ENCODE measurements at places on chromosomes 1 and 21.

DNA sequence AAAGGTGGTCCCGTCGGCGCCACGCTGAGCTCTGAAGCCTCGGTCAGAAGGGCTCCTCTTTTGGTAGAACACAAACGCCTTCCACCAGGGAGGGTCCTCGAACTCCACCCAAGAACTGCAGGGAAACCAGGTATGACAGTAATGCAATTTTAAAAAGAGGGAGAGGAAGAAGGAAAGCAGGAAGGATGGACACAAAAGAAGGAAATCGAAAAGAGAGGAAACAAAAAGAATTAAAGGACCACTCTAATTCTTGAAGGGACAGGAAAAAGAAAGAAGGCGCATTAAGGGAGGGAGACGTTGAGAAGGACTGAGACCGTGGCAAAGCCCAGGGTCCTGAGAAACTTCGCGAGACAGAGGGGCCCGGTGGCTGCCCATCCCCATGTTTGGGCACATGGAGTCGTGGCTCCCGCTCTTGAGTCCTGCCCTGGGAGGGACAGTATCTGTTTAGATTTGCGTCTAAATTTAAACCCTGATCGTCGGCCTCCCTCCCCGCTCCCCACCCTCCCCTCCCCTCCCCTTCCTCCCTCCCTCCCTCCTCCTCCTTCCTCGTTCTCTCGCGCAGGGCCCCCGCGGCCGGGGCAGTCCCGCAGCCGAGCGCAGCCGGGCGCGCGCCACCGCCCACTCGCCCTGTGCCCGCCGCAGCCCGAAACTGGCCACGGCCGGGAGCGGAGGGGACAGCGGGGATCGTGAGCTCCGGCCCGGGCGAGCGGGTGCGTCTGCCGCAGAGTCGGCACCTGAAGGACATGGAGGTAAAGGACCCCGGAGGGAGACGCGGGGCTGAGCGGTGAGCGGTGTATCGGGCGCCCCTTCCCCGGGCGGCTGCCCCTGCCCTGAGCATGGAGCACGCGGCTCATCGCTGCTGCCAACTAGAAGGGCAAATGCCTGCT, at the start of gene RCSD1:
RCSD1 (plus strand) TSS at position 552 of the 887 bp plus-strand sequence; CDS start at position 744, 192 bp downstream.
- DNase-seq: no peak

GRCh38 chr1:79460773-79461436, 454.4 kb upstream of the ADGRL4 start:
- no peak for DNase-seq

- peak; percentile 31 for DNase-seq
Measured at GRCh38 chr1:84940481-84940880, 47.5 kb upstream of the LPAR3 start.

DNA sequence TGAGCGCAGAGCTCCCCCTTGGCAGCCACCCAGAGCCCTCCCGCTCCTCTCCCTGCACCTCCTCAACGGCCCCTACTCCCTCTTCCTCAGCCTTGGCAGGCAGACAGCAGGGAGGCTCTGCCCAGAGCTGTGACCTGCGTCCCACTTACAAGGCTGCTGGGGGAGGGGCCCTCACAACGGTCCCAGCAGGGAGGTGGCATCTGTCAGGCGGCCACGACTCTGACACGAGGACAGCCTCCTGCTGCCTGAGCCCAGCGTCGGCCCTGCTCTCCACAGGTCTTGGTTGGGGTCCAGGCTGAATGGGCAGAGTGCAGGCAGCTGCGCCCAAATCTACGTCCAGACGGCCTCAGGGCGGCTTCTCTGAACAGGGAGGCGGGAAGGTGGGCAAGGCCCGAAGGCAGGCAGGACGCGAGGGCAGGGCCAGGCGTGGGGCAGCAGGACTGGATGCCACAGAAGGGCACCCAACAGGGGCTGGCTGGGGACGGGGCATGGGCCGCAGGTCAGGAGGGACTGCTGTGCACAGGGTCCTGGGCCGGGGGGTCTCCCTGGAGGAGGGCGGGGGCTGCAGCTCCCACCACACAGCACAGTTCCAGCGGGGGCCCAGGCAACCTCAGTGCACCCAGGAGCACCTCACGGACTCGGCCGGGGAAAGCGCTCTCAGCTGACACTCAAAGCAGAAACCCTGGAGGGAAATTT, 7.5 kb downstream of the SLC19A1 start:
- no peak for DNase-seq

DNA sequence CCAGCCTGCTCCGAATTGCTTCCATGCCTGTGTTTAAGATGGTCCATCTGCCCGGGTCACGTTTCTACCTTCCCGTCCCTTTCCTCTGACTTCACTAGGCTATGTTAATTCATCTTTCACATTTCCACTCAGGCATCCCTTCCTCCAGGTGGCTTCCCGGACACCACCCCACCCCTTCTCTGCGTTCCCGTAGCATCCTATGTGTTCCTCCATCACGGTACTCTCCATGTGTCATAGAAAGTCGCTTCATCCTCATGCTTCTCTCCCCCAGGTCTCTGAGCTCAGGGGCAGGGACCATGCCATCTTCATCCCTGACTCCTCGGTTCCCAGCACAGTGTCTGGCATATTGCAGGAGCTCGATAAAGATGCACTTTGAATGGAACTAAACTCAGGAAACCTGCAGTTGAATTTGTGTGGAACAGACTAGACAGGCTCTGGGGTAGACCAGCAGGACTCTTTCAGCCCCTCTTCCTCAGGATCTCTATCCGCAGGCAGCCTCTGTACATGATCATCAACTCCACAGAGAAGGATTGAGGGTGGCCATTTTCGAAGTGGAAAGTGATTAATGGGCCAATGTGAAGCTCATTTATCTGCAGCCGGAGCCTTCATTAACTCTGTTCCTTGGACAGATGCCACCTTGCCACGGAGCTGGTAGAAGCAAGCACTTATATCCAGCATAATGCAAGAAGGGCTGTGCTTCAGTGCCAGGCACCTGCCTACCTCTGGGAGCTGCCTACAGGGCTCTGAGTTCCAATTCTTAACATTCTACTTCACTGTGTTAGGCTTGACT, 9.1 kb downstream of the C1orf226 start:
- no peak for DNase-seq

DNA sequence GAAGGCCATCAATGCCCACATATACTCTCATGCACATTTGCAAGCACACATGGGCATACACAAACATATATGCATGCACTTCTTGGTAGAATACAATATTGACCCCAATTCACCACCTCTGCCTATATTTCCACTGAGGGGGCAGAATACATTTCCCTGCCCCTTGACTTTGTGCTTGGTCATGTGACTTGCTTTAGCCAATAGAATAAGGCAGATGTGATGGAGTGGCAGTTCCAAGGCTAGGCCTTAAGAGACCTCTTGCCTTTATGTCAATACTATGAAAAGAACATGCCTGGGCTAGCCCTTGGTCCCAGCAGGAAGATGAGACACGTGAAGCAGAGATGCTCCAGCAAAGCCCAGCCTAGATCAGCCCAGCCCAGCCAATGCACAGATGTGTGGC, 66.0 kb upstream of the GRIK3 start:
- DNase-seq: no peak

DNA sequence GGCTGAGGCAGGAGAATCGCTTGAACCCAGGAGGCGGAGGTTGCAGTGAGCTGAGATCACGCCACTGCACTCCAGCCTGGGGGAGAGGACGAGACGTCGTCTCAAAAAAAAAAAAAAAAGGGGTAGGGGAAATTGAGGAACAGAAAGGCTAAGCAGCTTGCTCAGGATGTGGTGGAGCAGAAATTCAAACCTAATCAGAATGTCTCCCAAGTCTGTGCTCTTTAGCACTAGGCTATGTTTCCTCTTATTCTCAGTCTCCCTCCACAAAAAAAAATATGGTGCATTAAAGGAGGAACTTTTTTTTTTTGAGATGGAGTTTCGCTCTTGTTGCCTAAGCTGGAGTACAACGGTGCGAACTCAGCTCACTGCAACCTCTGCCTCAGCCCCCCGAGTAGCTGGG, 114.2 kb downstream of the SLC16A1 start:
- DNase-seq: no peak

GRCh38 chr1:22284906-22285548, 142.1 kb upstream of the WNT4 start:
- no peak for DNase-seq

- no peak for DNase-seq
Measured at GRCh38 chr1:203063287-203063686, 22.5 kb downstream of the MYOG start.

DNA sequence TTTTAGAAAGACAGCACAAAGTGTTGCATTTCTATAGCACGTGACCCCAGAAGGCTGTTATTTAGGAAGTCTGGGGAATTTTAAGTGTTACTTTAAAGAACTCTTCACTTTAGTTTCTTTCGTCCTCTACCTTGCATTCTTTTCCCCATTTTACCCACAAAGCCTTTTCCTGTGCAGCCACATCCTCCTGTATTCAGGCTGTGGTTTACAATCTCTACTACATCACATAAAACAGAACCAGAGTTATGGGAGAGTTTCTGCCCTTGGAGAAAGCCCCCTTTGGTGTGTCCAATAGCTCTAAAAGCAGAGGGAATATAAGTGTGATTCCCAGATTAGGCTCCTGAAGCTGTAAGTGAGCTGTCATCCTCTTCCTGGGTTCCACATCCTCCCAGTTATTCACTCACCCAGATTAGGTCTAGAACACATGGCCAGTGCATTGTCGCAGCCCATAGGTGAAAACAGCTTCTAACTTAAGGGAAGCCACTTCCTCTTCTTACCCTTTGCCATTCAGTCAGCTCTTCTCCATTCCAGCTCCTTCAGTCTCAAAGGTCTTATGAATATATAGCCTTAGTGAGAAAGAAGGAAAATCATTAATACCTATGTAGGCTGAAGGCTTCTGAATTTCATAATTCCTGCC, 171.1 kb downstream of the PIGK start:
- DNase-seq: no peak

- DNase-seq: no peak
Measured at GRCh38 chr1:170716835-170717429, 53.0 kb downstream of the PRRX1 start.

DNA sequence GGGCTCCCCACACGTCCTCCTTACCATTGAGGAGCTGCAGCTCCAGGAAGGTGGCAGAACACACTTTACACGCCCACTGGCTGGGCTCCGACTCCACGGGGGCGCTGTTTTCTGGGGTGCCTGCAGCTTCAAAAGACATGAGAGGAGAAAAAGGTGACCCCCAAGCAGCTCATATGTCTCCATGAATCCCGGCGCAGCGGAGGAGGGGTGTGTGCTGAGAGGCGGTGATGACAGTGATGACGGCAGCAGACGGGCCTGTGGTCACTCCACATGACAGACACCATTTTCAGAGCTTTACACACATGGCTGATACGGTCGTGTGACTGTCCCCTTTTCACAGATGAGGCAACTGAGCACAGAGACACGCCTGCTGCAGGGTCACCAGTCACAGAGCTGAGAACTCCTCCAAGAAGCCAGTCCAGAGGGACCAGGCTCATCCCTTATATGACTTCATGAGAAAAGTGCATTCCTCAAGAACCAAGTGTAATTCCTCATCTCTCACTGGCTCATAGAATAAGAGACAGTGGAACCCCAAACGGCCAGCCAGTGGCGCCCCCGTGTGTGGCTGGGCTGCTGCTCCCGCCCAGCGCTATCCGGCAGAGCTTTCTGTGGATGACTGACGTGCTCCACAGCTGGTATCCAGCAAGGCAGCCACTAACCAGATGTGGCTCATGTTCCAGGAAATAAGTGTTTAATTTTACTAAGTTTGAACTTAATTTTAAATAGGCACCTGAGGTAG, 31.9 kb downstream of the PRDM15 start:
- DNase-seq: no peak

- DNase-seq: no peak
Measured at GRCh38 chr1:176885751-176886150, 278.8 kb downstream of the ASTN1 start.

GRCh38 chr1:65623895-65624294, 168.8 kb upstream of the PDE4B start:
- DNase-seq: no peak

DNA sequence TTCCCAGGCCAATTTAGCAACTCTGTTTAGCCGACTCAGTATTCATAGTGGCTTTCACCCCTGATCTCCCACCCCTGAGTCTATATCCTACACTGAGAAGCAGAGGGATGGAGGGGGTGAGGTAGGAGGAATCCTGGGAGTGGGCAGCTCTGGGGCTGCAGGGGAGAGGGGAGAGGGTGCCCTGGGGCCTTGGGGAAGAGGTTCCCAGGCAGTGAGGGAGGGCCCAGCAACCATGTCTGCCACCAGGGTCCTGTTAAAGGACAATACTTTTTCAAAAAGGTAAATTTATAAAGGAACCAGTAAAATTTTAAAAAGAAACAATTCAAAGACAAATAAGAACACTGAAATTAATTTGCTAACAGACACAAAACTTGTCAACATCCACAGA, 30.3 kb downstream of the EPHX1 start:
- DNase-seq: no peak

GRCh38 chr21:45016031-45016405, 58.4 kb upstream of the ADARB1 start:
- DNase-seq: no peak

DNA sequence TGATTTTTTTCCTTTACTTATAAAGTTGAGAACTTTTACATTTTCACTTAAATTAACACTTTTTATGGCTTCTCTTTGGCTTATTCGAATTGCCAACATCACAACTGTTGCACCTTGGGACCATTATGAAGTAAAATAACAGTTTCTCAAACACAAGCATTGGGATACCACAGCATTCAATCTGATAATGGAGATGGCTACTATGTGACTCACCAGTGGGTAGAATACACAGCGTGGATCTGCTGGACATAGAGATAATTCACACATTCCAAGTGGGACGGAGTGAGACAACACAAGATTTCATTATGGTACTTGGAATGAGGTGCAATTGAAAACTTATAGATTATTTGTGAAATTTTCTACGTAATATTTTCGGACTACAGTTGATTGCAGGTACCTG, 68.0 kb downstream of the ADAMTS1 start:
- DNase-seq: peak; percentile 43

DNA sequence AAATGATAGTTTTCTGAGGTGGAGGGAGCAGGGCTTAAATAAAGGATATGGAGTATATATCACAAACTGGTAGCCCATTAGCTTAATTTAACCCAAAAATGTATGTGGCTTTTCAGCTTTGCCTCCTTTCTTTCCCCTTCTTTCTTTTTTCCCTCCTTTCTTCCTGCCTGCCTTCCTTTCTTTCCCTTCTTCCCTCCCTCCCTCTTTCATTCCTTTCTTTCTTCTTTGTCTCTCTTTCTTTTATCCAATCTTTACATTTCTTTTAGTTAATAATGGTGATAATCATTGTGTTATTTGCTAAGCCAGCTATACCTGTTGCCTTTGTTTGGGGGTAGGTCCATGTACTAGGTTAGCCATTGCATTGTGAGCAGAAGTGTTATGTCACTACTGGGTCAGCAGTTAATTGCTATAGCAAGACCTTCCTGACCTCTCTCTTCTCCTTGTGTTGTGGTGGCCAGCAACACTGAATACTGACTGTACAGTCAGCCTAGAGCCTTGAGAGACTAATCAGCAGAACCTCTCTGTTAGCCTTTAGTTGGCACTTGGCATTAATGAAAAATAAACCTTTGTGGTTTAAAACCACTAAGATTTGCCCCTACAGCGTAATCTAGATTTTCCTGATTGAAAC, 5.1 kb downstream of the GORAB start:
- DNase-seq: no peak

GRCh38 chr1:106924360-106924759, 132.1 kb upstream of the PRMT6 start:
- DNase-seq: peak; percentile 43

Measured in EL (cell line).